ENCODE measurements at places on chromosomes 3 and 15.

GRCh38 chr3:130473416-130473815, 43.6 kb upstream of the COL6A6 start:
- no peak for DNase-seq

- no peak for DNase-seq
Measured at GRCh38 chr15:71168166-71168834, 53.0 kb downstream of the THSD4 start.

DNA sequence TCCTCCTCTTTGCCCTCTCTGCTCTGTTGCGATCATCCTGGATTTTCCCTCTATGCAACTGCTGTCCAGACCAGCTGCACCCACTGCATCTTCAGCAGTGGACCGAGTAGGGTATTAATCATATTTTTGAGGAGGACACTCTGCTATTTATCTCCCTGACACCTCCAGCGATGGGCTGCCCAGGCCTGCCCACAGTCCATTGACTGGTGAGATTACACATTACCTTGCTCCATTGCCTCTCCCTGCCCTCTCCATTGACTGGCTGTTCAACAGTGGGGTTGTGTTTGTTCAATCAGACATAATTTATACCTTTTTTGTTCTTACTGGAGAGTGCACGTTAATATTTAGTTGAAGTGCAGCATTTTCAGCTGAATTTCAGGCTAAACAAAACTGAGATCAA, 559.3 kb upstream of the ARRDC4 start:
- no peak for DNase-seq

DNA sequence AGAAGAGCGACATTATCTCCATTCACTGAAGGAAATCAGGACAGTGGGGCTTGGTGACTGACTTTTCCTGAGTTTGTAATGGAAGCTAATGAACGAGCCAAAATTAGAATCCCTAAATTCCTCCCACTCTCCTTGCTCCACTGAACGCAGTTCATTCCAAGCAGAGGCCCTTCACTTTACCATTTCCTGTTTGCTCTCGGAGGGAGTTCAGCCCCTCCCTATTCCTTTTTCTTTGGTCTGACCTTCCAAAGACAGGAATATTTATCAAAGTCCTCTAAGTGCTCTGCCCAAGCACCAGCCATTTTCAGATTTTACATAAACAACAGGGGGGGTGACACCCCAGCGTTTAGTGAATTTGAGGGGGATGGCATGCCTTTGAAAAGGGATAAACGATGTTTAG, 24.0 kb upstream of the PTPRG start:
- no peak for DNase-seq

DNA sequence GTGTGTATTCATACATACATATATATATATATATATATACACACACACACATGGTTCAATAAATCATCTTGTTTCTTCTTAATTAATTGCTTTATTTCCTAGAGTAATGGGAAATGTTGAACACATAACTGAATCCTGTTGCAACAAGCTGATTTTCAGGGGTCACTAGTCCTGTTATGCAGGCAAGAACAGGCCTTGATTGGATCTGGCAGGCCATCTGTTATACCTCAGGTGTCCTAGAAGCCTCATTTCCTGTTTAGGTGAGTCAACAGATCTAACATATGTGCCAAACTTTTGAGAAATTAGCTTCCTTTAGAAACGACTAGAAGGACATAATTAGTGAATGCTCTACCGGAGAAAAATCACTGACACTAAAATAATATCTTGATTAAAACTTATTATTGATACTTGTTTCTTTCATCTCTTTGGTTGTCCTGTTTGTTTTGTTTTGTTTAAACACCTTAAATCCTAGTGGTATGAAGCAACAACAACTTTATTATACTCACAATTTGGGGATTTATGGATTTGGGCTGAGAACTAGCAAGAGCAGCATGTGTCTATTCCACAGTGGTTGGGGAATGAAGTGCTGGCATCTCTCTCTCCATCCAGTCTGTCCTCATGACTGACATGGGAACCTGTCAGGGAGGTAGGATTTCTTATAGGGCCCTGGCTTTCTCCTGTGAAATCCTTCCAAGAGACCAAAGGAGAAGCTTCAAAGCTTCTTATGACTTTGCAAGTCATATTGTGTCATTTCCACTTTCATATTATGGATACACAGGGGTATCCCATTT, 552.6 kb downstream of the NSUN3 start:
- no peak for DNase-seq

GRCh38 chr3:88809993-88810392, 297.4 kb upstream of the EPHA3 start:
- no peak for DNase-seq

GRCh38 chr3:33358172-33358781, 81.0 kb downstream of the FBXL2 start:
- DNase-seq, result no peak

DNA sequence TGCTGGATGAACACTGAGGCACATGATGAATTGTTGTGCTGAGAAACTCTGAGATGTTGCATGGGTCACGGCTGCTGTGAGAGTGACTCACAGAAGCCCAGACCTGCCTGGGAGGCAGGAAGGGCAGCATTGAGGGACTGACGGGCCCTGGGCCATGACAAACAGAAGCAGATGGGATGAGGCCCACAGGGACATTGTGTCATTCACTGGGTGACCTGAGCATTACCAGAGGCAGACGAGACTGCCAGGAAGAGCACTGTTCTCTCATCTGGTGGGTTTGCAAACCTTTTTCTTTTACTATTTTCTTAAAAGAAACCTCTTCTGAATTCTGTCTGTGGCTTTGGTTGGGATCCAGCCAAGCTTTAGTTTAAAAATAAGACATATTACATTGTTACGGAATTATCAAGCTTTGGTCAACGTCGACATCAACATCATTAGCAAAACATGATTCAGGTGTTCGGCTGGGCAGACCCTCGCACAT, 67.8 kb downstream of the BDH1 start:
- DNase-seq, result no peak

- no peak for DNase-seq
Measured at GRCh38 chr3:184323696-184324095, 9.3 kb downstream of the EIF4G1 start.

DNA sequence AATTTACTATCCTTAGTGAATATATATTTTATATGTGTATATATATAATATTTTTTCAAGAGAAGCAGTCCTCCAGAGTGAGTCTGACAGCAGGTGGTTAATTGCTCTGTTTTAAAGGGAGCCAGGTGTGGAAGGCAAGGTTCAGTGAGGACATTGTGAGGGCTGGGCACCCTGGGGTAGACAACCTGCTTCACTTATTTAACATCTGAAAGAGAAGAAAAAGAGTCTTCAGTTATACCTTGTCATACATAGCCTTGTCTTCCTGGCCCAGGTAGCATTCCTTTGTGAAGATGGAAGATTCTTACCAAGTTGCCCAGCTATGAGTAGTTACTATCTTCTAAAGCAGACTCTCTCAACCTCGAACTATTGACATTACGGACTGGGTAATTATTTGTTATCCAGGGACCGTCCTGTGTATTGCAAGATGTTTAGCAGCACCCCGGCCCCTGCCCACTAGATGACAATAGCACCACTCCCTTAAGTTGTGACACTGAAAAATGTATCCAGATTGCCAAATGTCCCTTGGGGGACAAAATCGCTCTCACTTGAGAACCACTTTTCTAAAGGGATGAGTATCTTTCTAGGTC, 336.0 kb upstream of the TRIM42 start:
- no peak for DNase-seq

- DNase-seq, result no peak
Measured at GRCh38 chr3:191254098-191254873, 55.2 kb downstream of the OSTN start.

DNA sequence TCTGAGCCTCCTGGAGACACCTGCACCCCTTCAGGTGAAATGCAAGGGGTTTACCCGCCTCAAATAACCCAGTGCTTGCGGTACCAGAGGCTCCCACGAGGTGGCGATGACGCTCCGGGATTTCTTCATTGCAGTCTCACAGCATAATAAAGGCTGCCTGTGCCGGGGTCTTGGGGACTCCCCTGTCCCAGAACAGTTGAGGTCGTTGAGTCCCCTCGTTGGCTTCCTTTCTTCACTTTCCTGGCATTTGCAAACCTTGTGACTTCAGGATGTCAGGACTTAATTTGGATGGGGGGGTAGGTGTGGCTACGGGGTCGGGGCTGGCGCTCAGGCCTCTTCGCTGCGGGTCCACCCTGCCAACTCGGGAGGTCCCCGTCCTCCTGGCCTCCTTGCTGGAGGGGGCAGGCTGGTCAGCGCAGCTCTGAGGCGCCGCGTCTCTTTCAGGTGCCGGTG, 1.3 kb downstream of the GNAT1 start:
- DNase-seq, result no peak

- DNase-seq, result no peak
Measured at GRCh38 chr3:99366663-99367429, 271.5 kb upstream of the COL8A1 start.

- no peak for DNase-seq
Measured at GRCh38 chr3:143119009-143119914, at the start of gene CHST2. Gene CHST2 (plus strand): TSS chr3:143119771. CDS start chr3:143120817, 1,046 bp downstream.

GRCh38 chr3:48232734-48233133, 8.2 kb upstream of the ZNF589 start:
- DNase-seq, result peak; percentile 40

- DNase-seq, result no peak
Measured at GRCh38 chr3:171444001-171444690, 16.1 kb downstream of the TNIK start.

DNA sequence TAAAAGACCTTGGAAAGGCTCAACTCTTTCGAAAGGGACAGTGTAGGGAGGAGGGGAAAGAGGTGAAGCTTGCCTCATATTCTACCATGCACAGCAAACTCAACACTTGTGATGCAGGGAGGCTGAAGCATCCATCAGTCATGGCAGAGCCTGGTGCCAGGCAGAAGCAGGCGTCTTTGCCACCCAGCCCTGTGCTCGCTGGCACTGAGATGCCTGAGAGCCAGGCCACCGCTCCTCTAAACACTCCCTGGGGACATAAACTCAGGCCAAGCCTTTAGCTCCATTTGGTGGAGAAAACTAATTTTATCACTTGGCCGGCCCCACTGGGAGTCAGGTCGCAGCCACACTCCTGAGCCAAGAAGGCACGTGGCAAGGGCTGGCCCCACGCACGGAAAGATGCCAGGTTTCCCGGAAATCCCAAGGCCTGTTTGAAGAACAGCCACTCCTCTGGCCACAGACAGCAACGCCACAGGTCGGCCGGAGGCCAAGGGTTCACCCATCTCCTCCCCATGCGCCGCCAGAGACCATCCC, 30.7 kb downstream of the XXYLT1 start:
- DNase-seq, result no peak

- no peak for DNase-seq
Measured at GRCh38 chr3:114848082-114848481, 299.0 kb downstream of the ZBTB20 start.

DNA sequence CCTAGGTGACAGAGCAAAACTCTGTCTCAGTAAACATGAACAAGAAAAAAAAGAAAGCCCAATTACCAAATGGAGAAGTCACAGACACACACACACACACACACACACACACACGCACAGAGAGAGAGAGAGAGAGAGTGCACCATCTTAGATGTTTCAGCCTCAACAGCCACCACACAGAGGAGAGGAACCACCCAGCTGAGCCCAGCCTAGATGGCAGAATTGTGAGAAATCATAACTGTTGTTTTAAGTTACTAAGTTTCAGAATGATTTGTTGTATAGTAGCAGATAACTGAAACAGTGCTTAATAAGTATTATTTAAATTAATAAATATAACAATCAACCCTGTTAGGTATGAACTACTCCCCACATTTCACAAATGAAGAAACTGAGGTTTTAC, 321.2 kb downstream of the ZNF621 start:
- DNase-seq, result no peak

GRCh38 chr15:101445562-101446517, 43.7 kb downstream of the PCSK6 start:
- DNase-seq, result peak; percentile 49

DNA sequence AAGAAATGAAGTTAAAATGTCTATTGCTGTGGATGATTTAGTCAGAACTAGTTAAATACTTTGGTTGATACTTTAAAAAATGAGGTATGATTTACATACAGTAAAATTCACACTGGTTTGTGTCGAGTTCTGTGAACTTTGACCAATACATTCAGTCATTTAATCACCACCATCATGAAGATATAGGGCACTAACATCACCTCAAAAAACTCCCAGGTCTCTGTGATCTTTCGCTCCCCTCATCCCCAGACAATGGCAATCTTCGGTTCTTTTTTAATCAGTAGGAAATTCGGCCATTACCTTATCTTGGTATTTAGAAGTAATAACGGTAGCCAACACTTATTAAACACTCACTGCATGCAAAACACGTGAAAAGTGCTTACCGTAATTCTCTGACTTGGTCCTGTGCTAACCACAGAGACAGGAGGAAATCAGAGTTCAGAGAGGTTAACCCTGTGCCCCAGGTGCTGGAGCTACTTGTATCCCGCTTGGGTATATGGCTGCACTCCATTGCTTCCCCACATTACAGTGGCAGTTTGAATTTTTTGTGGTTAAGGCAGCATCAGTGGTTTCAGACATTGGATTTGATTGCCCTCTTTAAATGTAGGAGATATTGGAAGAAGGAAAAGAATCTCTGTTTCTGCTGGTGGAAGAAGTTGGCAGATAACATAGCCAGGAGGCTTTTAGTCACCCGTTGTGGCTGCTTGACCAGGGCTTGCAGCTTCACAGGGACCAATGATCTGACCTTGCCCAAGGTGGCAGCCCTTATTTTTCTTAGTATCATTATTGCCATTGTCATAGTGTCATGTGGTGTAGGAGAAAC, 4.2 kb downstream of the PLCL2 start:
- DNase-seq, result no peak

DNA sequence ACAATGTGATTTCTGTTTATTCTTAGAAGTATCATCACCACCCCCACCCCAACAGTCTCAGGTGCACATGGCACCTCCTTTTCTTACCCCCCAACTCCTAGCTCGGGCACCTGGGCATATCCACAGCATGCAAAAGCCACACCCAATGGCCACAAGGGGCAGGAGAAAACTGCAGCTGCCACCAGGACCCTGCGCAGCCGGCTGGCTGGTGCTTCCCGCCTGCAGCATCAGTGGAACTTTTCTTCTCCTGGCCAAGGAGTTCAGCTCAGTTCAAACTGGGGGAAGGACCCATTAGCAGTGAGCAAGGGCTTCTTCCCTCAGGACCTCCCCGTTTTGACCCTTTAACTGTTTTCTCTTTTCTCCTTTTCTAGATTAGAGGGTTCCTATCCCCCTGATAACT, 44.8 kb downstream of the TM4SF18 start:
- no peak for DNase-seq

- DNase-seq, result no peak
Measured at GRCh38 chr3:139906418-139906817, 28.6 kb upstream of the CLSTN2 start.

DNA sequence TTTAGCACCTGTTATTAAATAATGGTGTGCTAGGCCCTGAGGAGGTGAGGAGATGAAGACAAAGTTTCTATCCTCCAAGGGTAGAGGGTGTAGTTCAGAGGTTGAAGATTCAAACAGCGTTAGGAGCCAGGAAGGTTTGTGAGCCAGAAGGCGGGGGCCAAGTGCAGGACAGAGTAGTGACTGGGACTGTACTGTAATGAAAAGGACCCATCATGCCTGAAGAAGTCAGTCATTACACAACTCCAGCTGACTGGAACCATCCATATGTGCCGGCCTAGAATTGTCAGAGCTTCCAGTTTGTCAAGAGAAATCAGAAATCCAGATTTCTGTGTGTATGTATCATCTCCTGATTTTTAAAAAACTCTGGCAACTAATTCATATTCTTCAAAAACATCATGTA, 54.8 kb downstream of the FILIP1L start:
- no peak for DNase-seq

GRCh38 chr15:67505675-67506572, 15.0 kb upstream of the C15orf61 start:
- no peak for DNase-seq
